ENCODE measurements at places on chromosomes 5 and 9.
A peak's percentile ranks its signal among the peaks of the same experiment; 100 is the strongest.

DNA sequence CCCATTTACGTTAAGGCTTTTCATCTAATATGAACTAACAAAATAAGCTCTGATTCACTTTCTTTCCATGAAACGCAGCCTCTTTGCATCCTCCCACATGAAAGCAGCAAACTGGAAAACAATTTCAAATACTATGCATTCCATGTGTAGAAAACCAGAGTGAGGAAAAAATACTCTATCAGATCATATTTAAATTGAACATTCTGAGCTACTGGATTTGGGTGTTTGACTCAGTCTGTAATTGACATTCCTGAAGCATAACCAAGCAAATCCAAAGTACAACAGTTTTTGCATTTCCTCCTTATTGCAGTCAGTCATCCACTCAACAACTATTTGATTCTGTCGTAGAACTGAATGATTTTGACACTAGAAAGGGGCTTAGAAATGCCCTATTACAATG lies 399.1 kb upstream of the NMUR2 start:
- no peak for DNase-seq

DNA sequence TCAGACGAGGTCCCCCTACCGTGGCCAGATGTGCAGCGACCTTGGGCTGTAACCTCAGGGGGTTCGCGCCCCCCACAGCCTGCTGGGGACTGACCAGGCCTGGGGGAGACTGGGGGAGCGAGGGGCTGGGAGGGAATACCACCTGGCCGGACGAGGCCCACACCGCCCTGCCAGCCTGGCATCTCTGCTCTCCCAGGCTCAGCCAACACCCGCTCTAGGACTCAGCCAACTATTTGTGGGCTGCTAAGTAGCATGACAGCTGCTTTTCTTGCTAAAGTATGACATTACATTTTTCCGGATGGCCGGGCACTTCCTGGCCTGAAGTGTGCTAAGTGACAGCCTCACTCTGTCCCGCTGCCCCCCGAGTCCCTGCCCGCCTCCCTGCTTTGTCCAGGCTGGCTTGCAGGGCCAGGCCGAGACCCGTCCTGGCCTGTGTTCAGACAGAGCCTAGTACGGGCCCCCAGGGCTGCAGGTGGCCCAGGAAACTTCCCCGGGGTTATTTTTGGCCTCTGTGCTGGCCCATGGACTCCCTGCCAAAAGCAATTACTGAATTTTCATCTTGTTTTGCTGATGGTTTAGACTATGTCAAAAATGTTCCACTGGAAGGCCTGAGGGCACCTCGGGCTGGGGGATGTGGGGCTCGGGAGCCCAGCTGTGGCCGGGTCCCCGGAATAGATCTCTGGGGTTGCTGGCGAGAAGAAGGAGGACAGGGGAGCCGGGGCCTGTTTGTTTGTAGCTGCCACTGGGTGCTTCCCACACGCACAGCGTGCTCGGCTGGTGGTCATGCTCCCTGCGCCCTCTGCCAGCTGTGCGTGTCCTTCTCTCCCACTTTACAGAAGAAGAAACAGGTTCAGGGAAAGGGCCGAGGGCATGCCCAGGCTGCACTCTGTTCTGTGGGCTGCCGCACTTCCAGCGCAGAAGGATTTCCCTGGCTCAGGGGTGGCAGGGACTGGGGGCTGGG lies 13.4 kb upstream of the SLC2A6 start:
- no peak for DNase-seq

- peak; percentile 11 for DNase-seq
Observed at GRCh38 chr9:124216474-124217176, 41.1 kb upstream of the NEK6 start.

DNA sequence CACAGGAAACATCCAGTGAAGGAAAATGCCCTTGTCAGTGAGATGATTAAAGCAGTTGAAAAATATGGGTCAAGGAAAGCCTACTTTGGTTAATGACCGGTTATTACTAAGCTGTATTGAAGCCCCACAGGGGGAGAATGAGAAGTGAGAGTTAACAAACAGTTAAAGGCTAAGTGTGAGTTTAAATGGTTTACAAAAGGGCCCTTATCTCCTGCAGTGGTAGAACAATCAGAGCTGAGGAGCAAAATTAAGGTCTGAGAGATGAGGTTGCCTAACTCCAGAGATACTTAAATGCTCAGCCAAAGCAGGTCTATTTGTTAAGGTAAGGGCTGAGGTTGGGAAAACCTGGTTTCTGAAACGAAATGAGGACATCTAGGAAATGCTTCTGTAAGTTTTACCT lies 75.1 kb upstream of the FER start:
- no peak for DNase-seq

- no peak for DNase-seq
Observed at GRCh38 chr9:27601396-27601795, 28.1 kb upstream of the C9orf72 start.

DNA sequence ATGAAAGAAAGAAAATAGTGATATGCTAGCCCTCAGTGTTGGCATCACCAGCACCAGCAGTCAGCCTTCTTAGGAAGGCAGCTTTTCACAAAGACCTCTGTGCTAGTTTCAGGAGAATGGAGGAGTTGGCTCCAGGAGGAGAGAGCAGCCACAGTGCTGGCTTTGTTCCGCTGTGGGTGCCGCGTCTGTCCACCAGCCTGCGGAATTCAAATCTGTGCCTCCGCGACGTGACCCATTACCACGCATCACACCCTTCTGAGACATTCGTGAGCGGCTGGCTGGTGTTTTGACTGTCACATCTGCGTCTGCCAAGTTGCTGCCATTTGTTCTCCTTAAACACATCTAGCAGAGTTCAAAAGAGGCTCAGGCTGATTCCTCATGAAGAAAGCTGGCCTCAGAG lies 34.4 kb downstream of the SNX18 start:
- no peak for DNase-seq

DNA sequence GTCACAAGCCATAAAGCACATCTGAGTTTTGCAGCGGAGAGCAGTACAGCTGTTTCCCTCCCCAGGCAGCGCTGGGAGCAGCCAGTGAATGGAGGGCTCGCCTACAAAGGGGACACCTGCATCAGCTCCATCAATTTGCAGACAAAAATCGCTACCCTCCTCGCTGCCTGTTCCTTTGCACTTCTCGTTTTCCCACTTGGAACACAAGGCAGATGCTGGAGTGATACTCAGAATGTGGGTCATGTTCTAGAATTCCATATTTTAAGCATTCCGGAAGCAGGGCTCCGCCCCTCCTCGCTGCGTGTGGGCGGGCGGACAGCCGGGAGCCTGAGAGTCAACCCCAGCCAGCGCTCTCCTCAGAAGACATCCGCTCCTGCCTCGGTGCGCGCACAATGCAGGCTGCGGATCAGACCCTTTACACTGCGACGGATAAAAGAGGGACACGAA lies 92.1 kb downstream of the LMNB1 start:
- no peak for DNase-seq

GRCh38 chr5:180297587-180298282 lies 5.9 kb upstream of the MAPK9 start:
- no peak for DNase-seq

DNA sequence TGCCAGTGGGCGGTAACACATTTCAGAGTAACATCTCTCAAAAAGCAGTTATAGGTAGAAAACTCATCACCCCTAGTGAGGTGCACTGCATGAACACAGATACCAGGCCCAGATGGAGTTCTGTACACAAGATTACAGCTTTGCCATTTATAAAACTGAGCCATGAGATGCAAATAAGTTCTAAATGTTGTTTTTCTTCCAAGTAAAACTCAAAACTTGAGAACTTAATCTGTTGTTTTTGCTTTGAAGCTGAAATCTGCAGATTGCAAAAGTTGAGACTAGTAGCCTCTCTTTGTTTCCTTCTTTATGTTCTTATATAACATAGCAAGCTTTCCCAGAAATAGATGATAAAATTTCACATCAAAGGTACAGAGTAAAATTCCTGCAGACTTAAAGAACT lies 434.1 kb downstream of the PLK2 start:
- no peak for DNase-seq

GRCh38 chr9:106932178-106932577 lies 69.2 kb downstream of the ZNF462 start:
- DNase-seq: no peak

- no peak for DNase-seq
Observed at GRCh38 chr9:72352911-72353388, 12.1 kb downstream of the ZFAND5 start.

DNA sequence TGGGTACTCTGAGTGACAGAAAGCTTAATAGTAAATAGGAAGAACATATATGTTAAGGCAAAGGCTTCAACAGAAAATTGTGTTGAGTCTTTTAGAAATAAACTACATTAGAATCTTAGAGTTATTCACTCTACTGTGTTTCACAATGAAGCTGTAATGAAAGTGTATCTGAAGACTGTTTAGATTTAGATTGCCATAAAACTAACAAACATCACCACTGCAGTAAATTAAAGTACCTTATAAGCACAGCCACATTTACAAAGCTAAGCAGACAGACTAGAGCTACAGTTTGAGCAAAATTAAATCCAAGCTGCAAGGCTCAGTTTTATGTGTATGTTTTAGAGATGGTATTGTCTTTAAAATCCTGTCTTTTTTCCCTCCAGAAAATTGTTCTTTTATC lies 172.4 kb downstream of the PBX3 start:
- no peak for DNase-seq

DNA sequence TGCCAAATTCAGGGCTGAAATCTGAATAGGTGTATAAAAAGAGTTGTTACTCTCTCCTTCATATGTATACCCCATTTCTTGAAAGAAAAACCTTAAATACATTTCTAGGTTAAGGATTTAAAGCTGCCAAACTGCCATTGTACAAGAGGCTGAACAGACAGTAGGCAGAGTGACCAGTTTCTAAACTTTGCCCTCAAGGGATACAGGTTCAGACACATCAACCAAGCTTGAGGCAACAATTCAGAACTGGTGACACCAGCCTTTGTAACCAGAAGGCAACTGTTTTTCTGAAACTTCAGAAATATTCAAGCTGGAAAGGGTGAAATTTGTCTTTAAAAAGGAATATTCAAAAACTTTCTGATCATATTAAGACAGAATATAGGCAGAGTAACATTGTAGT lies 47.5 kb downstream of the FAM114A2 start:
- no peak for DNase-seq

Measured in activated T-helper 1 cell treated with anti-CD3 and anti-CD28 coated beads, Interleukin-2, amount 50 U/mL, for 16 hours (primary cell).